ENCODE measurements at places on chromosomes 13 and 19.

- DNase-seq: no peak
Observed at GRCh38 chr13:60080850-60081249, 82.9 kb downstream of the DIAPH3 start.

DNA sequence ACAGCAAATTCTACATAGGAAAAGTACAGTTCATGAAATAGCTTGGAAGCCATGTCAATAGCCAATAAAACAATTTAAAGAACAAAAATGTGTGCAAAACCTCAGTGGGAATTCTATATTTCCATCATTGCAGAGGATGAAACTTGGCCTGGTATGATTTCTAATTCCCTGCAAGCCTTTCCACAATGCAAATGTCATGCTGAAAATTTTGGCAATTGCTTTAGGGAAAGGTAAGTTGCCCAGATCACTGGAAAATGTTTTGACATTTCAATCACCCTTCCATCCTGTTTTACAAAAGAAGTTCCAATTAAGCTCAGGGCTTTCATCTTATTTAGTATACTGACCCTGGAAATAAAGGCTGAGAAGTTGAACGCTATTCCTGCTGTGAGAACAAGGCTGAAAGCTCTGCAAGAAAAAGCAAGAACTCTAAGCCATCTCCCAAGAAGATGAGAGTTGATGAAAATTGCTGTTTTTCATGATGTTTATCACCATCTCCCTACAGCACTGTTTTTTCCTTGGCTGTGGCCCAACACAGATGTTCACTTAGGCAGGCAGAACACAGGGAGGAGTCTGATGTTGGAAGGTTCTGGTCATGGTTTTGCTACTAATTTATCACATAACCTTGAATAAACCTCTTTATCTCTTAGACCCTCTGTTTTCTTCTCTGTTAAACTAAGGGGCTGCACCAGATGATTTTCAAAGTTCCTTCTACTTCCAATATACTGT is 263.7 kb downstream of the KCTD12 start:
- DNase-seq: no peak

DNA sequence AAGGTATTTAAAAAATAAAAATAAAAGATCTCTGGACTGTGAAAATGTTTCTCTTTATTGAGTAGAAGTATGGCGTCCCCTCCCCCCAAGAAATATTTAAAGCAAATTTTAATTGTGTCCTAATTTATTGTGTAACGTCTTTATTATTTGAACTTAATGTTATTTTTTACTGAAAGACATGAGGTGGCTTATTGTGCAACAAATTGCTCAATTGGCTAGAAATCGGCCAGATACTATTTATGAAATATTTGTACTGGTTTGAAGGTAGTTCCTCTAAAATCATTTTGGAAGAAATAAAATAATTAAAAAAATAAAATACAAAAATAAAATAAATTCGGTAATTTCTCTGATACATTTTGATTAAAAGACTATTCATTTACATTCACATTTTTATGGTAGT is 162.3 kb downstream of the DACH1 start:
- no peak for DNase-seq

DNA sequence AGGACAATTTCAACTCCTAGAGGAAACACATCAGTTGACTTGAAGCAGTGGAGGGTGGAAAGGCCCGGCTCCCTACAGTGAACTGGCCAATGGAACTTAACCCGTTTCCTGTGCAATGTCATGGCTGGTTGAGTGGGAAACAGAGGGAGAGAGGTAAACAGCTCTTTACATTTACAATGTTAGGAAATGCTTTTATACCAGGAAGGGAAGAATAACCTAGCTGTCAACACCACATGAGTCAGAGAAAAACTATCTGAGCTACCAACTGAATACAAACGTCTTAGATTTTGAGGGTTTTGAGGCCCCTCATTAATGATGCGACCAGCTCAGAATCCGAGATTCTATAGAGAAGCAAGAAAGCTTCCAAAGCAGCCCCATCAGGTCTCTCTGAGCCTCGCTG is 36.7 kb downstream of the CARD8 start:
- DNase-seq: no peak
